ENCODE measurements at places on chromosomes 4 and X.

DNA sequence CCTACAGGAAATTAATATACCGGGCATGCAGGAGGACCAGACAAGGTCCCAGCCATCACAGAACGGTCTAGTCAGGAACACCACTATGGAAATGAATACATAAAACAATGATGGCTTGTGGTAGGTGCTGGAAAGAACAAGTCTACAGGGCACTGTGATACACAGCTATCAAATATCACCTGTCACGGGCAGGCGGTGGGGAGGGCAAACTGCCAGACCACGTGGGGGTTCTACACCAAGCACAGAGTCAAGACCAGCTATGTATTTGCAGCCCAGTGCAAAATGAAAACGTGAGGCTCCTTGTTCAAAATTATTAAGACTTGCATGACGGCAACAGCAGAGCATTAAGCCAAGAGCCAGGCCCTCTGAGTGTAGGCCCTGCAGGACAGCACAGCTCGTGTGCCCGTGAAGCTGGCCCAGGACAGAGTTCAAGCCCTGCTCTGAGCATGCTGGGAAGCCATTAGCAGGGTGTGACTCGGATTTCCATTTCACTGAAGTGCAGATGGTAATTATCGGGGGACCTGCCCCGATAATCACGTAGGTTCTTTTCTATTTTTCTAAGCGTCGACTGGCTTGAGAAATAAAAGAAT, 83.6 kb downstream of the JAKMIP1 start:
- no peak for DNase-seq

GRCh38 chr4:2059726-2060602, 837 bp downstream of the NAT8L start:
- no peak for DNase-seq

DNA sequence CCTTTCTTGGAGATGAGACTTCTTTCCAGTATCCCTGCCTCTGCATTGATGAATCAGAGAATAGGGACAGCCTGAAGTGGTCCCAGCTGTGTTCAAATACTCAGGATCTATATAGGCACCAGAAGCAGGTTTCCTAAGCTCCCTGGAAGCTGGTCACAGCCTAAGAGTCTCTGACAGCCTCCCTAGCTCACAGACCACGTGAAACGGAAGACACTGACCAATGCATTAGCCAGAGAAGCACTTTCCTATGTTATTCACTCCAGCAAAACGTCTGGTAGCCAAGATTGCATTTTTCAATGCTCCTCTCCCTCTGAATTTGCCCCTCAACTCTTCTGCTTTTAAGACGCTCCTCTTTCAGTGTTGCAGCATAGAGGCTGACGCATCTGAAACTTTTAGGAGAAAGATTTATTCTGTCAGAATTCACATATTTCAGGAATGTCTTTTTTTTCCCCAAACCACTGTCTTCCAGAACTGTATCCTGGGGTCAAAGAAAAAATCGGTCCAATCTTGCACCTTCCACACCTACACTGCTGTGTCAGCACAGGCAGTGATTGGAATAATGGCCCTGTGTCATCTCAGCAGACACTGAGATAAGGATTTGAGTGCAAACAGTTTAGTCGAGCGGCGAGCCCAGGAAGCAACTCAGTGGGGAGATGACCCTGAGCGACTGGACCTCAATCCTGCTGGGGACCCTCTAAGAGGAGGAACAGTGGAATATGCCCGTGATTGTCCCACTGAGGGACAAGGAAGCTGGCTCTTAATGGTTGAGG, 109.4 kb downstream of the SMIM20 start:
- no peak for DNase-seq

DNA sequence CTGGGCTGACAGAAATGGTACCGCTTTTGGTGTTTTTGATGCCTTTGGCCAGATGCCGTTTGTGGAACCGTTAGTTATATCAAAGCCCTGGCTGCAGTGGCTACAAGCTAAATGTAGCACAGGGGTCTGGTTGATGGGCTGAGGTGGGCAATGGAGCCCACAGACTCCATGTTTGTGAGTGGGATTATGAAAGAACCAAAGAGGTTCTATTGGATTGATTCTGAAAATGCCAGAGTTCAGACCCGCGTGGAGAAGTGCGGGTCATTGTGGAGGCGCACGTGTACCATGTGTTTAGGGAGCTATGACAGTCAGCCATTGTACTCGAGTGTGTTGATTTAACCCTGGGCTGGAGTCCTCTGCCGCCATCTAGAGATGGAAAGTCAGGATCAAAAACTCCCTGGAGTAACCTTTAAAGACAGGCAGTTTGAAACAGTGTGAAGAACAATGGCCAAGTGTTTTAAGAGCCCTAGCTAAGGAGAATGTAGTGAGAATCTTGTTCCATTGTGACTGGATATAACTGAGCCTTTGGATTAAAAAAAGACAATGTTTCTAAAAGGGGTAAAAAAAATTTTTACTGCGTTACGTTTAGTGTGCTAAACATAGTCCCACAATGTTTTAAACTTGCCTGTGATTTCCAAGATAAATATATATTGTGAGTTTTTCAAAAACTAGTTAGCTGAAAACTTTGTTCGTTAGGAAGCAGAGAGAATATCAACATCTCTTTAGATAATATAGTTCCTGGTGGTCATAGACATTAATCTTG, 12.7 kb downstream of the ART3 start:
- no peak for DNase-seq

DNA sequence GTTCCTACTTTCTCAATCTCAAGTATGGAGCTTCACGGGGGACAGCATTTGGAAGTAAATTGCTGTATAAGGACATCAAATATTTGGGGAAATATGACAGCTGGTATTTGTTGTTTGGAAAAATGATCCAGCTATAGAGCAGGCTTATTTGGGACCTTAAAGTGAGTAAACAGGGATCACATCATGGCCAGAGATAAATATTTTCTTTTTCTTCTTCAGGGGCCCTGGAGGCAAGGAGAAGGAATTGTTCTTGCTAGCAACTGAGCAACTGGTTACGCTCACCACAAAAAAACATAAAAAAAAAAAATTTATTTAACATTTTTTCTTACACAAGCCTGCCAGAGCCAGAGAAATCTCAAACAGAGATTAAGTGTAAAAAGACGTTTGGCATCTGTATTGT, 277.2 kb upstream of the UGT8 start:
- DNase-seq = no peak

GRCh38 chr4:127629371-127629770, 3.4 kb upstream of the INTU start:
- no peak for DNase-seq

GRCh38 chrX:118211891-118212816, 95.5 kb upstream of the KLHL13 start:
- DNase-seq = no peak

DNA sequence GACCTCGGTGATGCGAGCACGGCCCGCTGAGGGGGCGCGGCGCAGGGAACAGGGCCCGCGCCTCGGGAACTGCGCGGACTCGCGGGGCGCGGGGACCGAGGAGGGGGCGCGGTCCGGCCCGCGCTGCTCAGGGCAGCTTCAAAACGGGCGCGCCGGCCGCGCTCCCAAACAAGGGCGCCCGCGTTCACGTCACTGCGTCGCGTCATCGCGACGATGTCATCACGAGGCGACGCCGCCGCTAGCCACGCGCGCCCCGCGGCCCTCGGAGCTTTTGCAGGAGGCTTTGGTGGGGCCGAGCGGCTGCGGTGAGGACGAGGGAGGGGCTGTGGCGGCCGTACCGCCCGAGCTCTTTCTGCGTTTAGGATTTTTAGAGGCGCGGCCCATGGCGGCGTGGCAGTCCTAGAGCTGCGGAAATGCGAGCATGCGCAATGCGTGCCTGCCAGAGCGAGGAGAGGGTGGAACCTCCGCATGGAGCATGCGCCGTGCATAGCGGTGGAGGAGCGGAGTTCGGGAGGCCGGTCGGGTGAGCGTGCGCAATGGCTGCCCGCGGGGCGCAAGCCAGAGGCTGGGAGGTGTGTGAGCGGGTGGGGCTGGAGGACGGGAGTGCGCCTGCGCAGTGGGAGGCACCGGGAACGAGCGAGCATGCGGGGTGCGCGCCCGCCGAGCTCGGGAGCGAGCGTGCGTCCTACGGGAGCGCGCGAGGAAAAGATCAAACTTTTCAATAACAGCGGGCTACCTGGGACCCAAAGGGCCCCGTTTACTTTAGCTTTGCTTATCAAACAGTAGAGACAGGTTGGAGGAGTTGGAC, at the start of gene PPP2R3B:
PPP2R3B (minus strand) TSS at position 140 of the 808 bp plus-strand sequence. CDS start 216 bp downstream, outside the sequence.
- peak; percentile 99 for DNase-seq

GRCh38 chr4:155975511-155975910, 21.8 kb upstream of the CTSO start:
- DNase-seq = no peak

DNA sequence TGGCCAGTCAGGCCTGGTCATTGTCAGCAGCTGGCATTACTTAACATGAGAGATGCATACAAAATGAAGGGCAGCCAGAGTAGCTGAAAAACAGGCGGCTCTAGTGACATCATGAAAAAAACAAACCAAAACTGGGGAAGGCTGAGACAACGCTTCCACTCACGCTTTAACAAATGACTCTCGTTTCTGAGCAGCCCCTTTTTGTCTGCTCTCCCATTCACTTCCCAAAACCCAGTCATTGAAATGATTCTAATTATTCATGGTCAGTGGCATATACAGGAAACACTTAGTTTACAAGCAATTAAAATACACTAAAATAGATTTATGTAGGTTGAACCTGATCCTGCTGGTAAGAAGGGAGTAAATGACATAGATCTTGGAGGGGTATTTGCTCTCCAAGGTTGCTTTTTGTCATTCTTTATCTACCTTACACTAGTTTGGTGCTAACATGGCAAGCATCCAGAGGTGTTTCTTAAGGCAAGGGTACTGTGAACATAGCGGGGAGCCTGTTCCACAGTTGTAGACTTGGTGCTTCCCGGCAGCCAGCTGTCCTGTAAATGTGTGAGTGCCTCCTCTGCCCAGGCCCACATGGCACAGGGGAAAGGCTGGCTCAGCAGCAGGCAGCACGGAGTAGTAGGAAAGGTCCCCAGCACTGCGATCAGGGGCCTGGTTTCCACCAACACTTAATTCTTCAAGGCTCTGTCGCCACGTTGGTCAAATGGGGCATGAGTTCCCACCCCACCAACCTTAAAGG, 61.2 kb upstream of the CITED1 start:
- no peak for DNase-seq

DNA sequence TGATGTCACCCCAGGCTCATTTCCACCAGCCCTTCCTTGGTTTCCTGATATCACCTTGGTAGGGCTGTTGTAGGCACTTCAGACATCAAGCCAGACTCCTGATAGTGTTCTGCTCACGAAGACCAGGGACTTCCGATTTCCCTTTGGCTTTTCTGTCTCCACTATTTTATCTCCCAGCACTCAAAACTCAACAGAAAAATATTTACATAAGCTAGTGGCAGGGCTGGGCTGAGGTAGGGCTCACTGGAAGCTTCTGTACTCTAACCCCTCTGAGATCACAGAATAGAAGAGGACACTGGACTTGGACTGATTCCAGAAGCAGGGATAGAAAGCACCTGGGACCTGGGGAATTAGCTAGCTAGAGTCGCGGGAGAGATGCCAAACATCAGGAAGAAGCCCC, 34.4 kb upstream of the EFNB1 start:
- DNase-seq = no peak

- DNase-seq = no peak
Observed at GRCh38 chr4:25795566-25796454, 67.0 kb downstream of the SEL1L3 start.

GRCh38 chrX:135308345-135308855, 880 bp upstream of the ETDC start:
- no peak for DNase-seq

DNA sequence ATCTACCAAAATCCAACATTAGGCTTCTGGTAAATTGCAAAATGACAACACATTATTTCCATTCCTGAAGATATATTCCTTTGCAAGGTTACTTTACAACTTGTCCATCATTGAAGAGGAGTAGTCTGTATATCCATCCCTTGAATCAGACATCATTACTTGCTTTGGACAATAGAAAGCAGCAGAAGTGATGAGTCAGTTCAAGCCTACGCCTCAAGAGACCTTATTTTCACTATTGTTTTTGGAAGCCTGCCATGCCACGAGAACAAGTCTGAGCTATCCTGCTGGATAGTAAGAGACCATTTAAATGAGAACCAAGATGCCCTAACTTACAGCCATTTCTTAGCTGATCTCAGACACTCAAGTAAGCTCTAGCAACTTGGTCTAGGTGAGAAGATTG, 246.0 kb upstream of the HHIP start:
- DNase-seq = no peak

DNA sequence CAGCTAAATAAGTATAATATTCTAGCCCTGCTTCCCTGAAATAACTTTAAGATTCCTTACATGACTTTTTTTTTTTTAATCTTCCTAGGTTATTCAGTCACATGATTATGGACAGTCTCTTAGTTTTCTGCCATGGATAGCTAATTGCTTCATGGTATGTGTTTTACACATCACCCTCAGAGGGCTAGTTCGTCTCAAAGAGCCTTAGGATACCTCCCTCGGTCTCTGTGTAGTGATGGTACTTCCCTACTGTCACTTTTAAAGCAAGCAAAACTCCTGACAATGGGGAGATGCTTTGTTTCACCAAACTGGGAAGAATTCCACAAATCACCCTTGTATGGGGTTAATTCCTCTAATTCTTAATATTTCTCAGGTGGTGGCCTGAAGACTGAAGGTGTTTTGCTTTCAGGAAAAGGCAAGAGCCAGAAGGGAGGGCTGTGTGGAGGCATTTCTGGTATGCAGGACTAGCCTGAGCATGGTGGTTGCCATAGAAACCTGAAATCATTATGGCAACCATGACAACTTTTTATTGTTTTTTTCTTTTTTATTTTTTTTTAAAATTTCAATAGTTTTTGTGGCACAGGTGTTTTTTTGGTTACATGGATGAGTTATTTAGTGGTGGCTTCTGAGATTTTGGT, 70.4 kb downstream of the BEX3 start:
- DNase-seq = no peak

DNA sequence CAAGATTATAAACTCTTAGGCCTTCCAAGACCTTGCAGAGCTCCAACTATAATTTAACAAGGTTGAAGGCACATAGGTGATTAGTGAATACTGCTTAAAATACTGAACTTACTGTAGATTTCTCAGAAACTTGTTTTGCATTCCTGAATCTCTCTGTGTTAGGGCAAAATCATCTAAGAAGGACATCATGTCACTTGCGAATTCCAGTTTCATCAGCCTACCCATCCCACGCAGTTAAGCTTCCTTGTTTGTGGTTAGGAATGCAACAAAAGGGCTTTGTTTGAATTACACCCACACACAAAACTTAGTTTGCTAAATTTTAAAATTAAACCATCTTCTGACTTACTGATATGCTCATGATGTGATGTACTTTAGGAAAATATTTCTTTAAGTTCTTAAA, 174.0 kb downstream of the SOWAHB start:
- DNase-seq = no peak

- no peak for DNase-seq
Observed at GRCh38 chrX:137405449-137406140, 160.3 kb upstream of the ZIC3 start.

DNA sequence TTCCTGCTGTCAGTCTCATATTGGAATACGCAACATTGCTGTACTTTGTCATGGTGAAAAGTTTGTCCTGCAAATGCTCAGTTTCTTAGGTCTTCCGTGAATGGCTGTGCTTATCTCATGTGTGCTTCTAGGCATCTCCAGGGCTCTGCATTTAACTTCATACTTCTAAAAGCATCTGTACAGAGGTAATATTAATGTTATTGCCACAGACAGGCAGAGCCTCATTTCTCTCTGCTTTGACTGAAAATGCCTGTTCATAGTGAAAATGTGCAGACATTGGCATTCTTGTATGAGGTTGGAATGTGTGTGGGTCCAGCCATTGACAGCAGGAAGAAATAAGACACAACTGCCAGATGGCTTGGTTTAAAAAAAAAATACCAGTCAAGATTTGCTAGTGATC, 140.1 kb upstream of the TTC29 start:
- DNase-seq = no peak

- DNase-seq = no peak
Observed at GRCh38 chr4:628311-628741, 3.0 kb downstream of the PDE6B start.
